ENCODE measurements at places on chromosomes 6 and 20.
A peak's percentile ranks its signal among the peaks of the same experiment; 100 is the strongest.

GRCh38 chr20:48620507-48621375 lies 207.1 kb downstream of the PREX1 start:
- peak; percentile 13 for DNase-seq

DNA sequence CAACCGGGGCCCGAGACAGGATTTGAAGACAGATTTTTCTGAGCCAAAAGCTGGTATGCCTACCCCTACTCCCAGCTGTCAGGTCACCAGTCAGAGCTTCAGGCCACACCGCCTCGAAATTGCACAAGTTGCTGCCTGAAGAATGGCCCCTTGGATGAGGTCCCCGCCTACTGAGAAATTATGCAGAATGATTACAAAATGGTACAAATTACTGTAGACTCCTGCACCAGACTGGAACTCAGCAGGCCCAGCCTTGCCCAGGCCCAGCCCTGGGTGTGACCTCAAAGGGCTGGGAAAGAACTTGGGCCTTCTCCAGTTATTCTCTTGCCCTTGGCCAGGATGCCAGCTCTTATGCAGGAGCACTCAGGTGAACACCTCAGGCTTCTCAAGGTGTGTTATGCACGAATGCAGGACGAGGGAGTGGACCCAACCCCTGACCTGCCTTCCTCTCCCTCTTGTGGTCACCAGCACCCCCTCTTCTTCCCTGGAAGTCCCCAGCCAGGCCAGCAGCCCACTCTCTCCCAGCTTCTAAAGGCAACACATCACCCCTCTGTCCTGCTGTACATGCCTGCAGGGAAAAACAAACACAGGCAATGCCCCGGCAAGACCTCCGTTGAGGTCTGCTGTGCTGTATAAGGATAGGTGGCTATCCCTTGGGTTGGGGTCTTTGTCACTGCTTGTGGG lies 88.7 kb upstream of the NAA20 start:
- DNase-seq = no peak

DNA sequence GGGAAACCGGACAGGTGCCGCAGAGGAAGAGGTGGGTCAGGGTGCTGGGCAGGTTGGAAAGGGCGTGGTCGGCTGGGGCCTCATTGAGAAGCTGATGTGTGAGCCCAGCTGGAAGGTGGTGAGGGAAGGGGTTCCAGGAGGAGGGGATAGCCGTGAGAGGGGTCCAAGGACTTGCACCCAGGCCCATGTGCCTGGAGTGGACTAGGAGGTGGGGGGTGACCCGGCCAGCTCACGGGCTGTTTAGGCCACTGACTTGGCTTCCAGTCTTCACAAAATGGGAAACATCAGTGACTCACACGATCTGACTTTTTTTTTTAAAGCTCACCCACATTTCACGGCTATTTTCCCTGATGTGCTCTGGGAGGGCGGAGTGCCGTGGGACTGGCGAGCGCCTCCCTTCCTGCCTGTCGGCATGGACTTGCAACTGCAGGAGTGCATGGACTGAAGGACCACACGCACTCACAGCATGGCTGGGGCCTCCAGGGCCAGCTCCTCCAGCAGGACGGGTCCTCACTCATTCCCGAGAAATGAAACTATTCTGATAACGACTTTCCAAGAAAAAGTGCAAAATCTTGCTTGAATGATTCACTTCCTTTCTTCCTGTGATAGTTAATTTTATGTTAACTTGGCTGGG lies 13.5 kb upstream of the PDE10A start:
- no peak for DNase-seq

DNA sequence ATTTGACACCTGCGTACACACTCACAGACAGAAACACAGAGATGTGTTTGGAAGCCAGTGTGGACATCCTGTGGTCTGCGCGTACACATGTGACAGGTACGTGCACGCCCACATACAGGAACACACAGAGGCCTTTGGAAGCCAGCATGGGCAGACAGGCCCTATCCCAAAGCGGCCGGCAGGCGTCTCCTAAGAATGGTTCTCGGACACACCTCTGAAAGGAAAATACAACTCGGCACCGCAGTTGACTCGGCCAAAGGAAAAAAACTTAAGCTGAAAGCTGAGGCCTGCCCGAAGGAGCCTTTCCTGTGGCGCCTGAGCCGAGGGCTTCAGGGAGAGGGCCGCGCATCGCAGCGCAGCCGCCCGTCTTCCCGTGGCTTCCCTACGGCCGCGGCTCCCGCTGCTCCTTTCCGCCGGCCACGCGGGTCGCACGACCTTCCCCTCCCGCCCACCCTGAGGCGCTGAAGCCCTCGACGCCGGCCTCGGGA lies 1.4 kb upstream of the CEP43 start:
- peak; percentile 49 for DNase-seq

DNA sequence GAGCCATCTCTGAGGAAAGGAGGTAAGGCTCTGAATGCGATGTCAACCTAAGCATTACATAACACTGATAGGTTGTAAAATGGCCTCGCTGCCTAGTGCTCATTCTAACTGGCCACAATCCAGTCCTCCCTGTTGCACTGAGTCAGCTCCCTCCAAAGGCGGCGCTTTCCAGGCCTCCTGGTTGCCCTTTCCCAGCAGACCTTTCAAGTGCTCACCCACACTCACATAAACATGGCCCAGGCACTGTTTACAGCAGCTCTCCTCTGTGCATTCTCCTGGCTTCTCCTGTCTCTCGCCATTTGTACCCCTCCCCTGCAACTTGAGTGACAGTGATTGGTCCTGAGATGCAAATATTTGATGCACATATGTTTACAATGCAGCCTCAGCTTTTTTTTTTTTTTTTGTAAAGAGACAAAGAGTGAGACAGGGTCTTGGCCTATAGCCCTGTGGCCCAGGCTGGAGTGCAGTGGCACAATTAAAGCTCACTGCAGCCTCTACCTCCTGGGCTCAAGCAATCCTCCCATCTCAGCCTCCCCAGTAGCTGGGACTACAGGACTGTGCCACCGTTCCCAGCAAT lies 36.8 kb upstream of the PRND start:
- DNase-seq = no peak

DNA sequence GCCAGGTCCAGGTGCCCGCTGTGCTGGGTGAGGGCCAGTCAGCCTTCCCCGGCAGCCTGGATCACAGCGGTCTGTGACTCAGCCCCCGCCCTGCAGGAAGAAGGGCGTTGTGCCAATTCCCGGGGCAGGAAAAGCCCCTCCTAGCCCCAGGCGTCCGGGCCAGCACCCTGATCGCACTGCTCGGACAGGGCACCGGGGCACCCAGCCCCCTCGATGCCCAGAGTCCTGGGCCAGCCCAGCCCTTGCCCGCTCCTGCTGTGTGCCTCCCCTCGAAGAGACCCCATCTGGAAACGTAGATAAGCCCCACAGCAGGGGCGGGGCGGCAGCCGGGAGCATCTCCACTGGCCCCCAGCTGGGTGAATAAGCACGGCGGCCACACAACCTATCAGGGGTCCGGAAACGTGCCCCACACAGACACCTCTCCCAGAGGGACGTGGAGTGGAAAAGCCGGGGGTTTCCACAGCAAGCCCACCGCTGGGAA lies 9.9 kb downstream of the LAMA5 start:
- no peak for DNase-seq

DNA sequence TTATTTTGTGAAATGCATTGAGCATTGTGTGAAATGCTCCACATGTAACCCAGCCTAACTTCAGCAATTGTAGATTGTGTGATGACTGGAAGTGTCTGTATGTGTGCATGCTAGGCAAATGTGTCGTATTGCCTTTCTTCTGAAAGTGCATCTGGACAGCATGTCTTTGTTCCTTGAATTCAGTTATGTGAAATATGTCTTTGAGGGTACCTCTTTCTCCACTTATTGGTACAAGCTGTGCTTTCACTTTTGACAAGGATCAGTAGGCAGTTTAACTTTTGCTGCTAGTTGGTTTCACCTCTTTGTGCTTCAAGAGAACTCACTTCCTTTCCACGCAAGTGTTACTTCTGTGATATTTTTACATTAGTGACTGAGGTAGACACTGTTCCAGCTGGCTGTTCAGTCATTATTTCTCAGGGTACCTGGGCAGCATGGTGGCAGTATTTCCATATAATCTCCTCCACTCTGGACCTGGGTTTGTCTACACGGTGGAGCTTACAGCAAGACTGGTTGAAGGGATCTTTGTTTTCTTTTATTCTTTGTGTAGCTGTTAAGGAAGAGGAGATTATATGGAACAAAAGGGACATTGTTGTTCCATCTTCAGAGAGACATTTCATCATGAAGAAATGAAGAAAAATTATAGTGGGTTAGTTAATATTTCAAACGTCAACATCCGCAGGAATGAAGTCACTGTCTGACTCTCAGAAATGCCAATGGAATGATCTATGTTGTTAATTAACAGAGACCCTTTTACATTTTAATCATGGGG lies 175.4 kb downstream of the UTRN start:
- DNase-seq = peak; percentile 37

All from GM12864 (cell line).